ENCODE measurements at places on chromosomes 3 and 15.

- DNase-seq, result no peak
Measured at GRCh38 chr15:29736012-29736743, 86.1 kb downstream of the TJP1 start.

GRCh38 chr3:35659768-35660167 is 20.4 kb downstream of the ARPP21 start:
- DNase-seq, result no peak

DNA sequence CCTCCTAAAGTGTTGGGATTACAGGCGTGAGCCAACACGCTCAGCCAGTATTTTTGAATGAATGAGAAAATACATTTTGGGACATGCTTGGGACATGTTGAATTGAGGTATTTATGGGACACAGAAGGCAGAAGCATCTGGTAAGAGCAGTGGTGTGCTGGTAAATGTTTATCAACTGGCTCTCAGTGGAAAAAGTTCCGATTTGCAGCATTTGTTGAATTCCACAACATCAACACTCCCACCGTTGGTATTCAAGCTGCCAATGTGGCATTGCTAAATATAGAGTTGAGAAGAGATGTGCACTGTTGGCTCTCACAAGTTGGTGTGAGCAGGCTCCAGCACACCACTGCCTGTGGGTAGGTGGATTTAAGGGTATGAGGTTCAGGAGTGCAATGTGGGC is 35.8 kb upstream of the LRRFIP2 start:
- DNase-seq, result no peak

DNA sequence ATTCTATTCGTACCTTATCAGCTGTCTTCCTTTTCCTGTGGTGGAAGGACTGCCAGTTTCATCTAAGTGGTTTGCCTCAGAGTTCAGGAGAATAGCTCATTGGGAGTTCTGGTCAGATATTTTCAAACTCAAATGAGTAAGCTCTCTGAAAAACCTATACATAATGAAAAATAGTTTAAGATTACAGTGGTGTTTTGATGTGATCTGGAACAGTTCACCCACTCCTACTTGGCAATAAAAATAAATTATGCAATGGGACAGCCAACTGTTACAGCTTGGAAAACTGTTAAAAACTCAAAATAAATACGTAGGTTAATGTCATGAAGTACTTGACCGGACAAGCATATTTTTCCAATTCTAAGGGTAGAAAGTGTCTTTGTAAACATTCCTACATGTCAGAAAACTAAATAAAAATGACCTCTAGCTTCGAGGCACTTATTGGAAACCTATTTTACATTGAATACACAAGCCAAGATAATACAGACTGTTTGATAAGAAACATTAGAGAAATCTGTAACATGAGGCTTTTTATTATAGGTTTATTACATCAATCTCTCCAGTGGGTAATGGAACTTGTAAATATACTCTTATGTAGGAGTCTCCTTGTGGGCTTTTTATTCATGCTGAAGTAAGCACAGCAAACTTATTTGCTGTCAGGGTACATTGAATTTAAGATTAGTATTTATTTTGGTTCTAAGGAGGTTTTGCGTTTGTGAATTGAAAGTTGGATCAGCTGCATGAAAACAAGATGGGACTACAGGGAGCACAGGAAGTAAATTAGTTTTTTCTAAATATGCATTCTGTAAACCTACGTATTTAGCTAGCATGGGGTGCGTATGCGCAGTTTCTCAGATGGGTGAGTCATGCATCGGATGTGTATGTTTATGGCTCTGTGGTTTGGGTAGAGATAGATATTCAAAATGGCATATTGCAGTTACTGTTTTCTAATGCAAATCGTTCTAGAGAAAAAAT is 453.1 kb downstream of the IL5RA start:
- no peak for DNase-seq

- no peak for DNase-seq
Measured at GRCh38 chr3:132787616-132788300, 65.5 kb upstream of the NPHP3 start.

DNA sequence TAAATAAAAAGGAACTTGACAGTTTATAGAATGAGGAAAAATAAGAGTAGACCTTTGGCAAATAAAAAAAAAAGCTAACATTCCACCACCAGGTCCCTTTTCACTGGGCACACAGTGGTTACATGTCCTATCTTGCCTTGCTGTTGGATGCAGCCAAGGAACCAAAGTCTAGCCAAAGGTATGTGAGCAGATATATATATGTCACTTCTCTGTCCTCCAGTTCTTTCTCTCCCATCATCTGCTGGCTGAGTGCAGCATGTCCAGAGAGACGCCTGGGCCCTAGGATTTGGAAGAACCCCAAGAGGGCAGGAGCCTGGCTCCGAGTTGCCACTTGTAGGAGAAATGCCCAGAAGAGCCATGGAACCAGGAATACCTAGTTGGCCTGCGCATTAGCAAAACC is 104.7 kb downstream of the SERPINI1 start:
- no peak for DNase-seq

DNA sequence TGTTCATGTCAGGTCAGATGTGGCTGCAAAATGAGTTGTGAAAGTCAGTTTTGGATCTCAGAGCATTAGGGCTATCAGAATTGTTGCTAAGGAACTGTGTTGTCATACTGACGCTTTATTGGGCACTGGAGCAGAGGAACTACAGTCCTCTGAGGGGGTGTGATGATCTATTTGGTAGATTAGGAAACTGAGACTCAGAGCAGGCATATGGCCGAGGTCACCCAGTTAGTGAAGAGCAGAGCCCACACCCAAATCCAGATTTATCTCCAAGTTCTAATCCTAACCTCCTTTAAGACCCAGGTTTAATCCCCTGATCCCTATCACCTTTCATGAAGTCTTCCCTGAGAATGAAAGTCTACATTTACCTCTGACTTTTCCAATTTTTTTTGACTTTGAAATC is 25.6 kb upstream of the GLCE start:
- DNase-seq, result no peak

GRCh38 chr3:102002056-102002455 is 152.7 kb downstream of the NFKBIZ start:
- no peak for DNase-seq

DNA sequence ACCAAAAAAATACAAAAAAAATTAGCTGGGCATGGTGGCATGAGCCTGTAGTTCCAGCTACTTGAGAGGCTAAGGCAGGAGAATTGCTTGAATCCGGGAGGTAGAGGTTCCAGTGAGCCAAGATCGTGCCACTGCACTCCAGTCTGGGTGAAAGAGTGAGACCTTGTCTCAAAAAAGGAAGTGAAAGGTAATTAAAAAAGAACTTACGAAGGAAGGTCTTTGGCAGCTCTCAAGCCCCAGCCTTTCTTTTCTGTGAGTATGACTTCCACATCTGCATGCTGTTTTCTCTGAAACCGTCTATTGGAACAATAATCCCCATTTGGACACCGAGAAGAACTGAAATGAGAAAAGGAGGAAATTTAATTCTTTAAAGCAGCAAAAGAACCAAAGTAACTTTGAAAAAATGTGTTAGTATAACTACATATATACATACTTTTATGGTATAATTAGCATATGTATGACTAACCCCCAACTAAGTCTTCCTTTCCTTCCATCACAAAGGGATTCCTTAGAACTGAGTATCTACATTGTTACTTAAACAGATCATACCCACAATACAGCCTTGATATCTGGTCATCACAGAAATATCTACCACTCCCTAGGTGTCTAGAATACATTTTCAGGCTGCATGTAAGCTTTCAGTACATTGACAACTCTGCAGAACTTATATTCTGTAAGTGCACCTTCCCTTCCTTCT is 50.1 kb downstream of the SETD2 start:
- DNase-seq, result no peak

DNA sequence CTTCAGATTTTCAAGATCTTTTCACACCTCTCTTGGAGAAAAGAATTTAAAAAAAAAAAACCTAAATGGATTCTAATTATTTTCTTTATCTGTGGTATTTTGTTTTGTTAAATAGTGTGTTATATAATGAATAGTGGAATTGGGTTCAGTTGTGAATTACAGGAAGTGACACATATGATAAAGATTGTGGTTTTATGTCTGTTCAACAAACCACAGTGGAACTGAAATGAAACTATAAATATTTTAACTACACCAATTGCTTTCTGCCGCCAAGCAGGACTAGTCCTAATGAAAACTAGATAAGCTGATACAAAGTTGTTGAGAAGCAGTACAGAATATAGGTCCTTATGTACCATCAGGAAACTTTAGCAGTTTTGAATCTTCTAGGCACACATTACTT is 121.6 kb downstream of the UBE2E2 start:
- DNase-seq, result no peak

- DNase-seq, result no peak
Measured at GRCh38 chr3:54087581-54088410, 34.6 kb upstream of the CACNA2D3 start.

DNA sequence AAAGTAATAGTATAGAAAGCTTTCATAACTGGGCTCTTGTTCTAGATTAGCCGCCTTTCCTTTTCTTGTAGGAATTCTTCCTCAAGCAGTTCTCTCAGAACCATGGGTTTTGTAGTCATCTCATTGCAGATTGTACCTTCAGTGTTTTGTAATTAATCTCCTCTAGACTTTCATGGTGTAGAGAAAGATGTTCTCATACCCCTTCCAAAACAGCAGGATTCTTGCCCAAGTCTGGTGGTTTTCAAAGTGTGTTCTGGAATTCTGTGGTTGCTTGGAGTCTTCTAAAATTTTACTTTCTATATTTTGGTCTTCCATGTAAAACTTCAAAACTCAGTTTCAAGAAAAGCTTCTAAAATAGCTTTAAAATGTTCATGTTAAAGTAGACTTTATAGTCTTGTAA is 293.8 kb downstream of the PTPRG start:
- no peak for DNase-seq

- DNase-seq, result no peak
Measured at GRCh38 chr15:36966708-36967107, 133.6 kb downstream of the MEIS2 start.

DNA sequence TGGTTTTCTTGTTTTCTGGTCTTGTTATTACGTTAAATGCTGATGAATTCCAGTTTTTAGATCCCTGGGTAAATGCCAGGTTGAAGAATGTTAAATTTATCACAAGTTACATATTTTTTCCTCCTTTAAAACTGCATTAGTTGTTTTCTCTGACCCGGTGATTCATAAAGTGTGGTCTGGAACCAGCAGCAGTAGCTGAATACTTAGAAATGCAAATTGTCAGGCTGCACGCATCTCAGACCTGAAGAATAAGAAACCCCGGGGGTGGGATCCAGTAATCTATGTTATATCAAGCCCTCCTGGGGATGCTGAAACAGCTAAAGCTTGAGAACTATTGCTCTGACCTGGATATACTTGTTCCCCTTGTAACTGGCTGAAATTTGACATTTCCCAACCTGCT is 69.1 kb downstream of the PEX5L start:
- DNase-seq, result no peak

DNA sequence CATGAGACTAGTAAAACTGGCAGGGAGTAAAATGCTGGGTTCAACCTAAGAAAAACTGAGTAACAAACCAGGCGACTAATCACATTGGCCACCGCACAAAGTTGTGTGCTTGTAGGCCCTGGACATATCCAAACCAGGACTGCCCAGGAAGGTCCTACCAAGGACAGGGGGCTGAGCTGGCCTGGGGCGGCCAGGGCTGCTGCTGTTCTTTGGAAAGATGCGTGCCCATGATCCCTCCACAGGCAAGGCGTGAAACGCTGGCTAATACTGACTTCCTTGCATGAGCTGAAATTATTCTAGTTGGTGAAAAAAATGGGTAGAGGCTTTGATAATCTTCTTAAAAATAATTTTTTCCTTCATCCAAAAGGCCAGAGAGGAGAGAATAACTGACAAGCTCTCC is 56.9 kb upstream of the ADCY5 start:
- DNase-seq, result no peak

GRCh38 chr3:157188391-157188790 is 28.4 kb upstream of the CCNL1 start:
- DNase-seq, result no peak

DNA sequence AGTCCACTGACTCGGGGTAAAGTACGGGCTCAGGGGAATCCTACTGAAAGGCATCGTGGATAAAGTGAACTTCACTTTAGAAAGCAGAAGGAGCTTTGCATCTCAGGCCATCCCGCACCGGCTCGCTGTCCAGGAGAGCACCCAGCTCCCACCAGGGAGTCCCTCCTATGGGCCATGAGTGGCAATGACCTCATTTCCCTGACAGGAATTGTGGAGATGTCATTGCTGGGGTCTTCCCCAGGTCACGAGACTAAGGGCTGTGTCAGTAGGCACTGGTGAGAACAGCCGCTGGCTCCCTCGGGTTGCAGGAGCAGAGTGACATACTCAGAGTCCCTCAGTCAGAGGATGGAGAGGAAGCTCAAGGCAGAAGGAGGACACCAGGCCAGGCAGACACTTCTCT is 97.3 kb downstream of the XXYLT1 start:
- DNase-seq, result no peak

DNA sequence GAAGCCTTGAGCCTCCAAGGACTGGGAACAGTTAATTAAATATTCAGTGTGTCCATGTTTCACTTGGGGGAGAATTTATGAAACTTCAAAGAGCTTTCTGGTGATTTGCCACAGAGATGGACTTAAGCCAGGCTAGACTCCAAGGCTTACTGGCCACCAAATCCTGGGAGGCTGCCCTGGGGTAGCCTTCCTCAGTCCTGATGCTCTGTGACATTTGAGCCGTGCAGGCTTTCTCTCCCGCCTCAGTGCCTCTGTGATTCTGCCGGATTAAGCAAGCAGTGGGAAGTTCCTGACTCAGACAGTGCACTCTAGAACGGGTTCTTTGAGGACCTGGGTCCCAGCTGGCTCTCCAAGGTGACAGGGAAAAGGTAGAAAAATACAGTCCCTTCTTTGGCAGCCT is 314.7 kb upstream of the ICE2 start:
- no peak for DNase-seq

DNA sequence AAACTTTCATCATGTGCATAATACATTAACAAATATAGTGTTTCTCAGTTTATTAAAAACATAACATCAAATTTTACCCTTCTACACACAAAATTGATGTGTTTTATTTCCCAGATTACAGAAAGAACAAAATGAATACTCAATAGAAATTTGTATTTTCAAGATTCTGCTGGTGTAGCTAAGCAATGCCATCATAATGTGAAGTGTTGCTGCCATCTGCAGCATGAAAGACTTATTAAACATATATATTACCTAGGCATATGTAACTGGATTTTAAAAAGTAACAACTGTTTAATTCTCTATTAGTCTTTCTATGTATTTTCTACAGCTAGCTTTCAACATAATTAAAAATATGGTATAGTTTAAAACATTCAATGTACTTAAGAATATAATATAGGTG is 27.5 kb downstream of the PLSCR5 start:
- DNase-seq, result no peak

DNA sequence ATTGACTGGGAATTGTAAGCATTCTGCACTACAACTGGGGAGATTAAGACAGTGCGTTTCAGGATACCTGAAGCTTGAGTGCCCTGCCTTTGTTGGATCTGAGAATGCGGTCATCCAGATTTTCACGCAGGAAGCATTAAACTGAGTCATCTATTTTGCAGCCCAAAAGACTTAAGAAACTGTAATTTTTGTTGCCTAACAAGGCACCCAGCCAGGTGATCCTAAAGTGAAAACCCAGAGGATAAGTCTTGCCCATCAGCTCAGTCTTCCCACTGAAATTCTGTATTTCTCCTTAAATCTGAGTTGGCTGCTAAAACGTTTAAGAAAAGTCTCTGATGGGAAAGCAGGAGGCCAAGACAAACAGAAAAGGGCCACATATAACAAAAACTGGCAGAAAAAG is 242.5 kb upstream of the TMCO5A start:
- no peak for DNase-seq
